ENCODE measurements at places on chromosomes 6 and 20.

- DNase-seq = no peak
These were observed 2.0 kb upstream of the FOXC1 start for GRCh38 chr6:1607516-1608221.

- no peak for DNase-seq
These were observed 65.3 kb downstream of the ADGRG6 start for GRCh38 chr6:142367061-142367460.

DNA sequence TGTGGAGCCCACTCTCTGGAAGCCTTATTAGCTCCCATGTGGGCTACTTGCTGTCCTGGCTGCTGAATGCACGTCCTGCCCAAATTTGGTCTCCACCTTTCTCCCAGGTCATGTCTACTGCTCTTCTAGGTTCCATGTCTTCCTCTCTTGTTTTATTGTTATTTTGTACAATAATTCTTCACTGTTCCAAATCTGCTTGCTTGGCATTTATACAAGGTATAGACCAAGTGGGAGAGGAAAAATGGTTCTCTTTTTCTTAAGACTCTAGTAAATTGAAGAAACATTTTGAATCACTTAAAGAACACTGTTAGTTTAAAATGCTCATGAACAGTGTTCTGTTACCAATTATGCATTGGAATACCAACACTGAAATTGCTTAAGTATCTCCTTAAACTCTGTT lies 81.6 kb upstream of the SCP2D1 start:
- no peak for DNase-seq

GRCh38 chr20:36802326-36803222 lies 29.0 kb upstream of the DSN1 start:
- no peak for DNase-seq

DNA sequence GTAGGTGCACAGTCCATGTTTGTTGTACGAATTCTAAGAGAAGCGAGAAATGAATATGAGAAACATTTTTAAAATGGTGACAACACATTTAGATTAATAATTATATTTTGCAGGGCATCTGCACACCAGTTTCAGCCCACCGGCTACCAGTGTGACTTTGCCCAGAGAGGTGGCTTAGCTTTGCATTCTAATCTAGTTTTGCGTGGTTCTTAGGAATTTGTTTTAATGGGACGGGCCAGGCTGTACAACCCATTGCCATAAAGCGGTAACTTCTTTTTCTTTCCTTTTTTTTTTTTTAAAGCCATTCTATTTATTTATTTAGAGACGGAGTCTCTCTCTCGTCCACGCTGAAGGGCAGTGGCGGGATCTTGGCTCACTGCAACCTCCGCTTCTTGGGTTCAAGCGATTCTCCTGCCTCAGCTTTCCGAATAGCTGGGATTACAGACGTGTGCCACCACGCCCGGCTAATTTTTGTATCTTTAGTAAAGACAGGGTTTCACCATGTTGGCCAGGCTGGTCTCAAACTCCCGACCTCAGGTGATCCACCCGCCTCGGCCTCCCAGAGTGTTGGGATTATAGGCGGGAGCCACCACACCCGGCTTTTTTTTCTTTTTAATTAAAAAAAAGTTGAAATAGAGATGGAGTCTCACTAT lies 829 bp downstream of the MANBAL start:
- DNase-seq = no peak

DNA sequence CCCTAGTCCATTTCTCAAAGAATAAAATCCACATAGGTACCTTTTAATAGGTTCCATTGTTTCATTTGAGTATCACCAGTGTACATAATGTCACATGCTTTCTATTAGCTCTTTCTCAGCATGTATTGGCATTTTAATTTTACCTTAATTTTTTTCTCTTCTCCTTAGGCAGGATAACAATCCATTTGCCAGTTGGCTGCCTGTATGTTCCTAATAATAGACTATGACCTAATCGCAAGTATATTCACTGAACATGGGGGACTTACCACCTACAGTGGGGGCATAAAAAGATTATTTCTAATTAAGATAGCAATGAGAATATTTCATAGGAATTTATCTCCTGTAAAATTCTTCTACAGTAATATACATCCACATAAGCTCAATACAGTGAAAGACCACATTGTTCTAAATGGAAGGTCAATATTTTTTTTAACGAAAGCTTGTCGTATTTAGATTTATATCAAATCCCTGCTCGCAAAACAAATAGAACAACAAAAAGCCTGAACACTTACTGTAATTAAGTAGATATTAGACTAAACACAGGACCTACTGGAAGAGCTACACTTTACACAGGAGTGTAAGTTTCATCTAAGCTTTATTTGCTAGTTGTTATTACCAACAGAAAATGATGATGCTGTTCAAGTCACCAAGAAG lies 76.4 kb downstream of the OGFRL1 start:
- no peak for DNase-seq

DNA sequence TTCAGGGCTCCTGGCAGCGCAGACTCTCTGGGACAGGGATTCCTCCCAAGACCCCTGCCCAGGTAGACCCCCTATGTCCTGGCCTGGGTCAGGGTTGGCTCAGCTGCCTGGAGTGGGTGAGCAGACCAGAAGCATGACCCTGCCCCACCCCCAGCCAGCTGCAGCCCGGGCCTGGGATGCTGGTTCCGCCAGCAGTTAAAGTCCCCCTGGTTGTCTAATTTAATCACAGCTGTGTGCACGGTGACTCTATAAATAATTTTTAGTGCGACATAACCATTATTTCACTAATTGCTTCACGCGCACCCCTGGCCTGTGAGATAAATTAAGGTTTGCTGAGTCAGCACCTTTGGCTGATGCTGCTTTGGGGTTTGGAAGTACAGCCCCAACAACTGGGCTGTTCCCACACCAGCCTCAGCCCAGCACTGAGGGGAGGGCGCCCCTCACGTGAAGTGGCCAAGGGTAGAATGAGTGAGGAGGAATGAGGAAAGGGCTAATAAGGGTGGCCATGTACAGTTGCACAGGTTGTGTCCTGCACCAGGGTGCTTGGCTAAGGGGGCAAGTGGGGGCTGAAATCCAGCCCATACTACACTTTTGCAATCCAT lies 26.1 kb upstream of the CDH22 start:
- DNase-seq = no peak

GRCh38 chr6:83114164-83114563 lies 46.7 kb downstream of the DOP1A start:
- DNase-seq = no peak

GRCh38 chr6:156782691-156783320 lies 5.6 kb downstream of the ARID1B start:
- no peak for DNase-seq

DNA sequence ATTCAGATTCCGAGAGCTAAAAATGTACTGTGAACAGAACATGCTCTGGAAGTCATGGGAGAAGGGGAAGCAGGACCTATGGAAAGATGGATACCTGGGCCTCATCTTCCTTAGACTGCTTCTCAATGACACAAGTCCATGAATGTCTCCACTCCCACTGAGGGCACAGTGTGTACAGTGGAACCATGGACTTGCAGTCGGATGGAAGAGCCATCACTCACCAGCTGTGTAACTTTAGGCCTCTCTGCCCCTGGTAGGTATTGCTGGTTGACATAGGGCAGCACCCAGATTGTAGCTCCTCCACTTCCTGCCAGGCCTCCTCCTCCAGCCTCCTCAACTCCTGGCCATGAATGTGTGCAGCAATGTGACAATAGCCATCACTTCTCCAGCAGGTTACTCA lies 52.5 kb downstream of the MAFB start:
- DNase-seq = no peak

- DNase-seq = no peak
These were observed 41.6 kb upstream of the FOXP4 start for GRCh38 chr6:41504466-41505121.

- DNase-seq = no peak
These were observed 3.3 kb upstream of the OXT start for GRCh38 chr20:3068075-3068474.

DNA sequence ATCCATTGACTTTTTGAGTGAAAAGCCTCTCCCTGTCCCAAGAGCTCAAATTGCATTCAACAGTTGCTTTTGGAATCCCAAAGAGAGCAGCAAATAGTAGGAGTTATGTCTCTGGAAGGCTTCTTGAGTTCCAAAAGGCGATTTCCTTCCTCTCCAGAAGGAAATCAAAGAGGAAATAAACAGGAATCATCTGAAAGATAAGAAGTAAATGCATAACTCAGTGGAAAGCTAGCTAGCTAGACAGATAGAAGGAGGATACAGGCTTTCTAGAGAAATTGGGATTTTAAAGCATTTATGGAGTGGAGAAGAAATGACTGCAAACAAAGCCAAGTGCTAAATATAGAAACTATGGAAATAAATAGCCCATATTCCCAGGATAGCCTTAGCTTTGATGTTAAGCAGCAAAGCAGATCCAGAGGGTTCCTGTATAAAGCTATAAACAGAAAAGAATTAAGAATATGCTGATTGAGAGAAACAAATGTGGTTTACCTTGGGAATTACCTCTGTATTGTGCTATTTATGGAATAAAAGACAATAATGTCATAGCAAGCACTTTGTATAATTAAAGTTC lies 214.7 kb downstream of the PLCB1 start:
- DNase-seq = no peak

GRCh38 chr20:49361862-49362660 lies 84.2 kb upstream of the ZNFX1 start:
- no peak for DNase-seq

GRCh38 chr20:33079259-33079658 lies at the start of gene BPIFB4:
BPIFB4 (plus strand) TSS chr20:33079643; CDS start chr20:33081527, 1,884 bp downstream.
- DNase-seq = no peak

DNA sequence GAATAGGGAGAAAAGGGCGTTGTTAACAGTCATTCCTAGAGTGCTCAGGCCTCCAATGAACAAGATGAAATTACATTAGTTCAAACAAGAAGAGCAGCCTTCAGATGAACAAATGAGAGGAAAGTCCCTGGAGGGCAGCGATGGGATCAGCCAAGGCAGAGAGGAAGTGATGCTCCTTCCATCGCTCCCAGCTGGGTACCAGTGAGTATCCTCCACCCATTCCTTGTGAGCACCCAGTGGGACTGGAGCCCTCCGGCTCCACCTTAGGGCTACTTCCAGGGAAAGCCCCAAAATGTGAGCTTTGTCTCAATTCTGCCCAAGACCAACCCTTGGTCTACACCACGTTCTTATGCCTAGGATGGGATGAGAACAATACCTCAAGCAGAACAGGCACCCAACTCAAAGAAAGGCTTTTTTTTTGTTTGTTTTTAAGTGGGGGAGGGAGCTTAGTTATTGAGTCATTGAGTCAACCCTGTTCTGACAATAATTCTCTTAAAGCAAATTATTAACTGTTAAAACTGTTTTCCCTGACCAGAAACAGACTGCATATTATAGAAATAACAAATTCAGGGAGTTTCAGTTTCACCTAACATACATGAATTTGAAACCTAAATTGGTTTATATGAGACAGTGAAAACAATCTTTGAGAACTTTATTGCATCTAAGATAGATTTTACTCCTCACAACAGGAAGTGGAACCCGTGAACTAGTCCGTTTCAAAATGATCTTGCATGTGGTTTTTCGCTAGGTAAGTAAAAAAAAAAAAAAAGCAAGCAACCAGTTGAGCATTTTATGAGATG lies 106.9 kb downstream of the IPCEF1 start:
- no peak for DNase-seq

GRCh38 chr6:140932909-140933308 lies 1199.8 kb upstream of the GJE1 start:
- no peak for DNase-seq

DNA sequence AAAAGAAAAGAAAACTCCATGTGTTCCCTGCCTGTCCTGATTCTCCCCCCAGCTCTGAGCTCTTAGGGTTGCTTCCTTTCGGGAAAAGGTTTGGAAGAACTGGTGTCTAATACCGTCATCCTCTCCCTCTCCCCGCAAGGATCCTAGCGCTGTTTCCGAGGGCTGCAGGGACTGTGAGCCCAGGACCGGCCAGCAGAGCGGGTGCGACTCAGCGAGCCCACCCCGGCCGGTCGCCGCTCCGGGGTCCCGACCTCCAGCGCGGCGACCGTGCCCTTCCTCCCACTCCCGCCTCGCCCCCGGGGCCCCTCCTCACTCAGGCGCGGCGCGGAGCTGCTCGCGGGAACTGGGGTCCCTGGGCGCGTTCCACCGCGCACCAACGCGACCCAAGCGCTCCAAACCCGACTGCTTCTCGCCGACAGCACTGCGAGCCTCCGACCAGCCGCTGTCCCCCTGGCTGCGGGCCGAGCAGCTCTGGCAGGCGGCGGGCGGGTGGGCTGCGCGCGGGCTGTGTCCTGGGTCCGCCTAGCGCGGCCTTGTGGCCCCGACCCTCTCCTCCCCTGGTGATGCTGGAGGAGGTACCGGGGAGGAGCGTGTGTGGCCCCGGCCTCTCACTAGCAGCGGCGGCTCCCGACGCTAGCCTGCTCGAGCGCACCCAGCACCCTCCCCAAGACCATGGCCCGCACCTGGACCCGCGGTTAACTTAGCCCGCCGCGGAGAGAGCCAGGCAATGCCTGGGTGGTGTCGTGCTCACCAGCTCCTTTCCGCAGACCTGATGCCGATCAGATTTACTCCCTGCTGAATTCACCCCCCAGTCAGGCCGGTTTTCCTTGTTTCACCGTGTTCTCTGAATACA lies at the start of gene PLA2G7:
TSS of gene PLA2G7 (minus strand) at position 509 of the 853 bp plus-strand sequence. CDS start 12,484 bp downstream, outside the sequence.
- no peak for DNase-seq

DNA sequence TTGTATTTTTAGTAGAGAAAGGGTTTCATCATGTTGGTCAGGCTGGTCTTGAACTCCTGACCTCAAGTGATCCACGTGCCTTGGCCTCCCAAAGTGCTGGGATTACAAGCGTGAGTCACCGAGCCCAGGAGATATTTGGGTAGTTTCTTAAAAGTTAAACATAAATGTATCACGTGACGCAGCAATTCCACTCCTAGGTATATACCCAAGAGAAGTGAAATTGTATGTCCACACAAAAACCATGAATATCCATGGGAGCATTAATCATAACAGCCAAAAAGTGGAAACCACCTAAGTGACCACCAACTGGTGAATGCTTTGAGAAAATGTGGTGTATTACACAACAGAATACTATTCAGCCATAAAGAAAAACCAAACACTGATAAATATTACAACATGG lies 164.8 kb downstream of the MRPL14 start:
- no peak for DNase-seq

- DNase-seq = no peak
These were observed 57.3 kb downstream of the MAP3K5 start for GRCh38 chr6:136734977-136735376.

DNA sequence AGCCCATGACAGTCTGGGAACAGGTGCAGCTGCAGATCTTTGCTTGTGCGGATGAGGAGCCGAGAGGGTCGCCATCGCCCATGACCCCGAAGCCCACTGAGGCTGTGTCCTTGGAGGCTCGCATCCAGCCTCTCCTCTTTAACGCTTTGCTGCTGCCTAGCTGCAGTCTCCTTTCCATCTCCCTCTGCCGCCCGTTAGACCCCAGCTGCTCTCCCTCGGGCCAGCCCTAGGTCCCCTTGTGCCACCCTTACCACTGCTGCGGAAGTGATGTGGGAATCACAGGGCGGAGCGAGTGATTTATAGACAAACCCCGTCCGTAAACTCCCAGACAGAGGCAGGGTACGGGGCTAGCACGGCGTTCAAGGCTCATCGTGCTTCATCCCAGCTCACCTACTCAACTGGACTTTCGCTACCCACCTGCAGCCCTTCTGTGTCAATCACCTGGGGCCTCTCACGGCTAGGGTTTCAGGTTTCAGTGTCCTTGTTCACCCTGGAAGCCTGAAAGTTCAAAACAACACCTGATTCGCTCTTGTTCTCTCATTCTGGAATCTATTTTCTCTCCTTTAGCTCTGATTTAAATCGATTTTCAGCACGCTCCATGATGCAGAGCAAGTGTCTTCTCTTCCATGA lies 76.1 kb downstream of the PAX1 start:
- no peak for DNase-seq

Data from stimulated activated CD4-positive, alpha-beta T cell treated with anti-CD3 and anti-CD28 coated beads, TNF-alpha, amount 100 ng/mL, for 4 hours (primary cell).